Airway epithelial cell (primary cell): ENCODE measurements at places on chromosomes 2 and 18. TPM values are rescaled to one million over a fixed set of nuclear protein-coding genes. Genes with fewer than 3 reads are reported as not detected.

KCNG2 gene
- total RNA-seq: 0.21 TPM in 1 of 2 replicates, not detected in the other

RAPGEF4 gene
- total RNA-seq: 1.4 and 1.7 TPM in 2 replicates

MGAT4A gene
- 0.74 and 1.1 TPM in 2 replicates for total RNA-seq

PLGLB2 gene
- not detected in 2 replicates for total RNA-seq
